ENCODE measurements at places on chromosomes 13 and 19.

DNA sequence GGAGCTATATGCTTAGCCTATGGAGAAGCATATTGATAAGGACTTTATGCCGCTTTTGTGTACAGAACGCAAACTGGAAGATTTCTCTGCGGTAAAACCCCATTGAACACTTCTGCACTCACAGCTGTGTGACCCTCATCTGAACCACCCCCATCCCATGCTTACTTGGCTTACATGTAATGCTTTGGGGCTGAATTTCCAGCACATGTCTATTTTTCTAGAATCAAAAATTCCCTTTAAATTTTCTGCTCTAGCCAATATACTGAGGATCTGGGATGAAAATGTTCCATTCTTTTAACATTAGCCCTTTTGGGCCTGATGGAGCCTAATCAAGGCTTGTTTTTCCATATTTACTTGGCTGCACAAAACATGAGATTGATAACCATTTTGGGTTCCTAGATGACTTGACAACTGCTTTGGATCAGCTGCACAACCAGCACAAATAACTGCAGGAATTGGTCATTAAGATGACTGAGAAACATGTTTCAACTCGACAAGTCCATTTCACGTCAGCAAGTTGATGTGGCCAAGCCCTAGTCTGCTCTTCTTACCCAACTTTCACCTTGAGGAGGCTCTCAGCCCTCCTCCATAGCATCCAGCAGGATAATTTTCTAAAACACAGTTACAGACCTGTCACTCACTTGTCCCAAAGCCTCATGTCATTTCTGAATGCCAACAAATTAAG lies 52.4 kb downstream of the TNFSF11 start:
- DNase-seq: no peak

- no peak for DNase-seq
Measured at GRCh38 chr13:46666727-46667456, 113.9 kb downstream of the LRCH1 start.

DNA sequence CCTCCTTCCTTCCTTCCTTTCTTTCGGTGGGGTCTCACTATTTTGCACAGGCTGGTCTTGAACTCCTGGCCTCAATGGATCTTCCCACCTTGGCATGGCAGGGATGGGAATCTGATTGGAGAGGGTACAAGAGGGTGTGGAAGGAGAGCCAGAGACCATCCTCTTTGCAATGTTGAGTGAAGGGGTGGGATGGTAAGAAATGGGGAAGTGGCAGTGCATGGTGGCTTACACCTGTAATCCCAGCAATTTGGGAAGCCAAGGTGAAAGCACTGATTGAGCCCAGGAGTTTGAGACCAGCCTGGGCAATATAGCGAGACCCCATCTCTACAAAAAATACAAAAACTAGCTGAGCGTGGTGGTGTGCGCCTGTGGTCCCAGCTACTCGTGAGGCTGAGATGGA lies 5.5 kb downstream of the BLOC1S3 start:
- DNase-seq: no peak

- DNase-seq: no peak
Measured at GRCh38 chr13:27006519-27007161, 165.0 kb downstream of the USP12 start.

GRCh38 chr13:66994097-66994496 lies 236.0 kb downstream of the PCDH9 start:
- DNase-seq: no peak

- no peak for DNase-seq
Measured at GRCh38 chr13:31096654-31097302, 64.9 kb downstream of the HSPH1 start.

GRCh38 chr13:27926644-27927434 lies 7.0 kb downstream of the PDX1 start:
- no peak for DNase-seq

- DNase-seq: no peak
Measured at GRCh38 chr13:66348745-66349690, 881.1 kb downstream of the PCDH9 start.

DNA sequence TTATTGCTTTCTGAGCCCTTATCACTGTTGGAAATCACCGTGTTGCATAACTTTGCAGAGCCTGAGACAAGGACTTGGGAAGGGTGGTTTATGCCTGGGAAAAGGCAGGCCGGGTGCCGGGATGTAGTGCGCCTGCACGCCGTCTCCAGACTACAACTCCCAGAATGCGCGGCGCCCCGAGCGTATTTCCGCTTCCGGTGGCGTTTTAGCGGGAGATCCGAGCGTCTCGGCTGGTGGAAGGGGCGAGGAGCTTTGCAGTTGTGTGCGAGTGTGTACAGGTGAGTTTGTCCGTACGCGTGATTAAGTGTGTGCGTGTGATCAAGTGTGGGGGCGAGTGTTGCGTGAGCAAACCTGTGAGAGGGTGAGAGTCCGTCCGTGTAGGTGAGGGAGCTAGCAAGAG lies 75.4 kb downstream of the PEG3 start:
- DNase-seq: no peak

GRCh38 chr13:80094526-80094925 lies 246.4 kb downstream of the SPRY2 start:
- DNase-seq: no peak

GRCh38 chr19:3836887-3837286 lies 32.0 kb downstream of the ZFR2 start:
- no peak for DNase-seq

- DNase-seq: no peak
Measured at GRCh38 chr13:44088991-44089413, 209.3 kb downstream of the LACC1 start.

GRCh38 chr19:9552536-9553274 lies 14.3 kb upstream of the ZNF426 start:
- no peak for DNase-seq

DNA sequence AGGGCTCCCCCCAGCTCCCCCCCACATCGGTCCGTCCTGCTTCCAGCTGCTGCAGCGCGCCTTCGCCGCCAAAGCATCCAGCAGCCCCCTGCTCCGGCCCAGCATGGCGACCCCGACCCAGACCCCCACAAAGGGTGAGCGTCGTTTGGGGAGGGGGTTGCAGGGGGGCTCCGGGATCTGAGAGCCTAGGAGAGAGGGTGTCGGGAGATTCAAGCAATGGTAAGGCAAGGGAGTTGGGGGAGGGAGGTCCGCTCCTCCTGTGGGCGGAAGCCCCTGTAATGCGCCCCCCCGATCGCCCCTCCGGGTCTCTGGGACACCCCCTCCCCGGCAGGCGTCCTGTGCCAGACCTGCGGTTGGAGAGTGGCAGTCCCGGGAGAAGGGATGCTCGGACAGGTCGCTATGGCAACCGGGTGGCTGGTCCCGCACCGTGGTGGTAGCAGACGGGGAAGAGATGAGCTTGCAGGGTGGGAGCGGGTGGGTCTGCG lies at the start of gene FXYD7:
FXYD7 (plus strand) TSS at position 25 of the 485 bp plus-strand sequence; CDS start at position 104, 79 bp downstream.
- peak; percentile 17 for DNase-seq

- DNase-seq: no peak
Measured at GRCh38 chr19:34474233-34474989, 7.1 kb upstream of the WTIP start.

GRCh38 chr19:32599736-32600157 lies 18.8 kb downstream of the PDCD5 start:
- peak; percentile 32 for DNase-seq

- DNase-seq: no peak
Measured at GRCh38 chr13:81247711-81248110, 906.8 kb upstream of the SPRY2 start.

DNA sequence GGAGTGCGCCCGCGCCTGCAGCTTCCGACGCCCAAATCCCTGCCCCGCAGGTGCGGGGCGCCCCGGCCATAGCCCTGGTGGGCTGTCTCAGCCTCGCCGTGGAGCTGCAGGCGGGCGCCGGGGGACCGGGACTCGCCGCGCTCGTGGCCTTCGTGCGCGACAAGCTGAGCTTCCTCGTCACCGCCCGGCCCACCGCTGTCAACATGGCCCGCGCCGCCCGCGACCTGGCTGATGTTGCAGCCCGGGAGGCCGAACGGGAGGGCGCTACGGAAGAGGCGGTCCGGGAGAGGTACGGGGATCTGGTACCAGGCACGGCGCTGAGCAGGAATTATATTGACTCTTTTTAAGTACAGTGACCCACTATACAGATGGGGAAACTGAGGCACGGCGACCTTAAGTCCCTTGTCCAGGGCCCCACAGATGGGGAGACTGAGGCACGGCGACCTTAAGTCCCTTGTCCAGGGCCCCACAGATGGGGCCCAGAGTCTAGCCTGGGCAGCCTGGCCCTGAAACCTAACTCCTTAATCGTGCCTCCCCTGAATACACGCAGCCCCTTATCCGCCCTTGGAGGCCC lies 586 bp downstream of the MRI1 start:
- DNase-seq: peak; percentile 59

DNA sequence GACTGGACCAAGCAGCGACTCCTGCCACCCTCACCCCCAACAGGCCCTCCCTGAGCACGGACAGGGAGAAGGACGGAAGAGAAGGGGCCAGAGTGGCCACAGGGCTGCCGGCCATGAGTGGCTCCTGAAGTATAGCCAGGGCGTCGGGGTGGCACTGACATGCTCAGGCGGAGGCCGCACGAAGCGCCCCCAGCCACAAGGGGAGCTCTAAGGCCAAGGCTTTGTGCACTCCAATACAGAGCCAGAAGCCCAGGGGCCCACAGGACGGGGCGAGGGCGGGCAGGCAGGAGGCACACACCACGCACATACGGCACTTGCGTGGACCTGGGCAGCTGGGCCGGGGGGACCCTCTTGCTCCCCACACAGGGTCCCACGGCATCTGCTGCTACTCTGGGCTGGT lies 52.0 kb downstream of the KLF2 start:
- DNase-seq: no peak

DNA sequence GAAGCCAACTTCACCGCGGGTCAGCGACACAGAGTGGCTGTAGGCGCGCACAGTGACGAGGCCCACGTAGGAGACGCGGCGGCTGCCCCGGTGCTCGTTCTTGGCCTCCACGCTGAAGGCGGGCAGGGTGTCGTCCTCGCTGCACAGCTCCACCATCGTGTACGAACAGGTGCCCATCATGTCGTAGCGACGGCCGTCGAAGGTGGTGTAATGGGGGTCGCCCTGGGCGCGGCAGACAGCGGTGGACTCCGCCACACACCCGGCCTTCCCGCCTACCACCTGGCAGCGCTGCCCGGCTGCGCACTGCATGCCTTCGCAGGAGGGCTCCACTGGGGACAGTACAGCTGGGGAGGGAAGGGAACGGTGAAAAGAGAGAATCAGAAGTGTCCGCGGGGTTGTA lies 10.0 kb downstream of the FCGBP start:
- DNase-seq: no peak

- DNase-seq: no peak
Measured at GRCh38 chr13:22243469-22244163, 572.7 kb downstream of the FGF9 start.

GRCh38 chr13:76799696-76800095 lies 86.5 kb downstream of the KCTD12 start:
- peak; percentile 17 for DNase-seq

GRCh38 chr13:95367309-95367843 lies 66.1 kb upstream of the ABCC4 start:
- DNase-seq: no peak

- no peak for DNase-seq
Measured at GRCh38 chr13:45109102-45109720, 11.1 kb upstream of the GTF2F2 start.

- no peak for DNase-seq
Measured at GRCh38 chr13:77040835-77041234, 13.9 kb upstream of the FBXL3 start.

DNA sequence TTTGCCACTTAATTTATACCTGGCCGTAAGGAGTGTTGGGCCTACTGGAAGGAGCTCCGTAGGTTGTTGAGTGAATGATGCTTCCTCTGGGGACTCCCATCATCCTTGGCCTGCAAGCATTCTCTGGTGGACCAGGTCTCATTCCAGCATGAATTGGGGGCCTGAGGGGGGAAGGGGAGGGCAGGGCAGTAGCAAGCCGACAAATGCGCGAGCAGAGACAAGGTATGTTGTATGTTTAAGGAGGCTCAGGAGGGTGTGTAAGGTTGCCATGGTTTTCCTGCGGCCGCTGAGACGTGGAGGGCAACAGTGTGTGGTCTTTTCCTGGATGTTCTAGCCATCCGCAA lies 749 bp downstream of the ZNF264 start:
- no peak for DNase-seq

DNA sequence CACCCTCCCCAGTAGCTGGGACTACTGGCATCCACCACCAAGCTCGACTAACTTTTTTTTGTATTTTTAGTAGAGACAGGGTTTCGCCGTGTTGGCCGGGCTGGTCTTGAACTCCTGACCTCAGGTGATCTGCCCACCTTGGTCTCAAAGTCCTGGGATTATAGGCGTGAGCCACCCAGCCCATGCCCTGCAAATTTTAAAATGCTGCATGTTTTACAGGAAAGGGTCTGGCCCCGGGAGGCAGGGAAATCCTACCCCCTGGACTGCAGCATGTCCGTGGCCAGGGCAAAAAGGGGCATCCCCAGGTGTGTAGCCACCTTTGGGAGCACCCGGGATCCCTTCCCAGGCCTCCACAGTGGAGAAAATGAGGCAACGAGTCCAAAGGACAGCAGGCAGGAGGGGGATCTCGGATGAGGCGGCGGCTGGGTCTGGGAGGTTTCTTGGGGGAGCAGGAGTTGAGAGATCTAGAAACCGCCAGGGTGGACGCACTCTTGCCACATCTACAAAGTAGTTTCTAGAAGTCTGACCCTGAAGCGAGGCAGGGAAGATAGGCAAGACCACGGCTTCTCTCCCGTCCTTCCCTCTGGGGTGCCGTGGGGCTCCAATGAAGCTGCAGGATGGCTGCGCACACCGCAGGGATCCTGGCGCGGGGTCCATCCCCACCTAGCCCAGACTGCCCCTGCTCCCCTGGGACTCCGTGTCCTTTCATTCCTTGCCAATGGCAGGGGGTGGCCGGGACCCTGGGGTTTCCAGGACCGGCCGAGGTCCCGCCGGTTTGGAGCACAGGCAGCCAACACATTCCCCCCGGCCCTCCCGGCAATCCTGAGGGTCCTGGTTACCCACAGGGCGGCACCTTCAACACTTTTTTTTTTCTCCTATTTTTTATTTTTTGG lies 21.3 kb upstream of the ZBTB7A start:
- no peak for DNase-seq

DNA sequence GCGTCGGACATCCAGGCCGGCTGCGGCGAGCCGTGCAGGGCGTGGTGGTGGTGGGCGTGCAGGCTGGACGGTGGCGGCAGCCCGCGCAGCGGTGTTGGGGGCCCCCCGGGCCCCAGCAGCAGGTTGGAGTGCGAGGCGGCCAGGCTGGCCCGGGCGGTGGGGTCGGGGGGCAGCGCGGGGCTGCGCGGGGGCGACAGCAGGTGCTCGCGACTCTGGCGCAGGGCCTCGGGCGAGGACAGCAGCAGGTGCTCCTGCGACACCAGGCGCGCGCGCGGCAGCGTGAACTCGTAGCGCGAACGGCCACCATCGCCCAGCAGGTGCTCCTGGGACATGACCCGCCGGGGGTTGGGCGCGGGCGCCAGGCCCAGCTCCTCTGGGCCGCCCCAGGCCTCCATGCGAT lies 9.8 kb downstream of the SHISA7 start:
- no peak for DNase-seq

DNA sequence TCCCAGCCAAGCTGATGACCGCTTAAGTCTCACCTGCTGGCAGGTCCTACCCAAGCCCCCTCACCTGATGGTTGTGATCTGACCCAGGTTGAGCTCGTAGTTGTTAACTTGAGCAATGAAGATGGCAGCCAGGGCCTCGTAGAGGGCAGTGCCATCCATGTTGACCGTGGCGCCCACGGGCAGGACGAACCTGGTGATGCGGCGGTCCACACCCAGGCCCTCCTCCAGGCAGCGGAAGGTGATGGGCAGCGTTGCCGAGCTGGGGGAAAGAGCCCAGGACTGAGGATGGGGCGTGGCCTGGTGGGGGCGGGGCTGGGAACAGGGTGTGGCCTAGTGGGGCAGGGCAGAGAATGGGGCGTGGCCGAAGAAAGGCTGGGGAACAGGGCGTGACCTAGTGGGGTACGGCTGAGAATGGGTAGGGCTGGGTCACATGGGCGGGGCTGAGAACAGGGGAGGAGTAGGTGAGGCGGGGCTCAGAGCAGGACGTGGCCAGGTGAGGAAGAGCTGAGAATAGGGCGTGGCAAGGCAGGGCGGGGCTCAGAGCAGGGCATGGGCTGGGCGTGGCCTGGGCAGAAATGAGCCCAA lies 12.9 kb downstream of the OR7C2 start:
- DNase-seq: no peak

Measured in CD8-positive, alpha-beta T cell (primary cell).